ENCODE measurements at places on chromosomes 3 and 15. TPM values are rescaled to one million over a fixed set of nuclear protein-coding genes. Genes with fewer than 3 reads are reported as not detected.

GRCh38 chr15:86040356-86041033 is 39.2 kb upstream of the AGBL1 start:
- no peak for DNase-seq

The MRPL46 gene
- 47.6 TPM for total RNA-seq

The IL17RC gene
- total RNA-seq: 24.7 TPM

DNA sequence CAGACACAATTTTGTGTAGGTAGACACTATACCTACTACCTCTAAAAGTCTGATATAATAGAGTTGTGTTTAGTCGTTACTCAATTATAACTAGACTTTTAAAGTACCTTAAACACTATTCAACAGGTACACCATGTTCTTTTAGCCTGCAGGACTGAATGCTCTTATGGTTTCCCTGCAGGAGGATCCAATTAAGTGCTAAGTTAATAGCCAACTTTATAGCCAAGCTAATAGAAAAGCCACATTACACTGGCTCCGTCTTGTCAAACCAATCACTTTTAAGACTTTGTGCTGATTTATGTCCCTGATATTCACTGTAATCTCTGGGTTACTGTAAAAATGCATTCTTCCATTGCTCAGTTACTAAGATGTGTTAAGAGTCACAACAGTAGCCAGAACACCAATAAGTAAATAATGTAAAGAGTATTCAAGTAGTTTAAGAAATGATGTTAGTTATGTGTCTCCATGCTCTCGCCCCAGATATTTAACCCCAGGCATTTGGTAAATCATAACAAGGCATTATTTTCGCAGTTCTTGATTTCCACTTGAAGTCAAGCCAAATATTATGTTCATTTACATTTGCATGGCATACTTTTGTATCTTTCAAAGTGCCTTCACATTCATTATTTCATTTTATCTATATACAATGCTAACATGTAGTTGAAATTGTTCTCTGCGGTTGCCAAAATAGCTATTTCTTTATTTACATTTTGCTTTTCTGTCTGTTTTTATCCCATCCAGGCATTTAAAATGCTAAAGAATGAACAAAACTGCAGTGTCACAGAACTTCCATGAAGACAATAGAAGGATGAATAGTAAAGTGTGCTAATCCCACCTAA is 42.7 kb upstream of the AP4E1 start:
- DNase-seq: no peak

DNA sequence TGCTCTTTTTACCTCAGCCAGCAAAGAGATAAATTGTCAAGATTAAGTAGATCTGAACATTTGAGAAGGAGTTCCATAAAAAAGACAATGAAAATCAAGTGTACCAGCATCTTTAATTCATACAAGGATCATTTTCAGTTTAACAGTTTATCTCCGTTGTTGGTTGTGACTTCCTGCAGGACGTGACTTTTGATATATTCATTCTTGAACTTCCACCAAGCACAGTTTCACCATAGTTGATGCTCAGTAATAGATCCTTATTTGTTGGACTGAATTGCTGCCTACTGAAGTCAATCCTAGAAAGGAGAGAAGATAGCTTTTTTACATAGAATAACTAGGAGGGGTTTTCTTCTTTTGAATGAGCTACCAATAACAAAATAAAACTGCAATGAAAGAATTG is 408.2 kb downstream of the LPP start:
- DNase-seq: no peak

GRCh38 chr3:190210608-190211007 is 89.9 kb upstream of the P3H2 start:
- DNase-seq: no peak

- DNase-seq: no peak
Measured at GRCh38 chr3:98545940-98546339, 14.2 kb downstream of the GPR15 start.

DNA sequence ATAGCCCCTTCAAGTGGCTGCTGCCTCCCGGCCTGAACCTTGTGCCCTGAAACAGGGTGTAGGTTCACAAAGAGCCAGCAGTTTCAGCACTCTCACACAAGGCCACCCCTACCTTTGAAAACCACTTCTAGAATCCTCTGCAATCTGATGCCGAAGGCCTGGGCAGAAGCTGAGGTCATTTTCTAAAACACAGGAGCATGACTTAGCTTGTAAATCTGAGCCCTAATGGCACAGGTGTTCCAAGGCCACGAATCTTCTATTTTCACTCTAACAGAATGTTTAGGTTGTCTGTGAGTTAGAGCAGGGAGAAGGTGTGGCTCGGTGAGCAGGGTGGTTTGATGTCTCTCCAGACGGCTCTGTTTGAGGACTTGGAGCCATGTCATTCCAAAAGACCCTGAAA is 62.3 kb downstream of the SYNM start:
- DNase-seq: no peak

The A4GNT gene
- not detected for total RNA-seq

DNA sequence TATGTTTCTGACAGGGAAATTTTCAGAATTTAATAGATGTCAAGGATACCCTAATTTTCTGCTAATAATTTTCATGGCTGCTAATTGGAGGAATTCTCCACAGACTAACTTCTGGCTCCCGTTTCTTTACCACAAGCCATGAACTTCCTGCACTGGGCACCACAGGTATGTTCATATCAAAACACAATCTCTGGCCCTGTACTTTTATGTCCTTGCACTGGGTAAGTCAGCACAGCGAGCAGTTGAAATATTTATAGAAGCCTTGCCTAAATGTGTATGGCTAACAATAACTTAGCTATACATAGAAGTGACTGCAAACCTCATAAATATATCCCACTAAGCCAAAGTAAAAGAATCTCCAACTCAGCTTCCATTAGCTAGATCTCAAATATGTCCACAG is 246.9 kb downstream of the ZIC1 start:
- peak; percentile 32 for DNase-seq

- DNase-seq: peak; percentile 67
Measured at GRCh38 chr3:109224333-109224732, 87.8 kb downstream of the C3orf85 start.

- DNase-seq: no peak
Measured at GRCh38 chr3:108241721-108242120, 19.5 kb upstream of the IFT57 start.

GRCh38 chr15:34258151-34258550 is 33.3 kb downstream of the EMC4 start:
- DNase-seq: no peak

- DNase-seq: no peak
Measured at GRCh38 chr15:31295658-31296057, 31.0 kb upstream of the KLF13 start.

DNA sequence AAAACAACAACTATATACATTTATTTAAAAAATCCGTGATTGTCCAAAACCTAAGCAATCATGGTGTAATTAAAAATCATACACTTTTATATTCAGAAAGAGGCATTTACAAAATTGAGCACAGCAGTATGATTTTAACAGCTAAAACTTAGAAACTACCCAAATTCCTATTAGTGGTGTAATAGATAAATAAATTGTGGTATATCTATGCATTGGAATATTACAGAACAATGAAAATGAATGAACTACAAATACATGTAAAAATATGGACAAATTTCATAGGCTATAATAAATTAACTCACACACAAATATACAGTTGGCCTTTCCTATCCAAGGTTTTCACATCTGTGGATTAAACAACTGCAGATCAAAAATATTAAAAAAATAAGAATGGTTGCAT is 700.5 kb upstream of the ARPP21 start:
- DNase-seq: no peak

The RASGRF1 gene
- 2.9 TPM for total RNA-seq

The CTXND1 gene
- not detected for total RNA-seq
